NCI-H526 treated with DMSO at 0.1 percent for 48 hours (cell line): ENCODE measurements at places on chromosomes 6 and 20.

- no peak for DNase-seq
Observed at GRCh38 chr6:164230259-164230658, 815.7 kb downstream of the QKI start.

DNA sequence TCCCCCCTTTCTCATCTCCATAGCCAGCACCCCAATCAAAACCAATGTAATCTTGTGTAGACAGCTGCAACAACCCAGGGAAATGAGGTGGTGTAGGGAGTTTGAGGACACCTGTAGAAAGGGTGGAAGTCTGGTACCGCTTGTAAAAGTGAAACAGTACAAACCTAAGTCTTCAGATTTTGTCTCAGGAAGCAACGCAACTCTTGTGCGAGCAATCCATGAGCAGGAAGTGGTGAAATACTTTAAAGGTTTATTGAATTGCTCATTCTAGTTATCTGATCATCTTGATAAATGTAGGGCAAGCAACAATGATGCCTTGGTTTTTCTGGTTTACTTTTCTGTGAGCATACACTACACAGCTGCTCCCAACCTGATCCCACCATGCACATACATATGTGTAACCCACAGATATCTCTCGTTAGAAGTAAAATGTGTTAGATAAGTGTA is 71.1 kb upstream of the THEMIS start:
- no peak for DNase-seq

- DNase-seq: no peak
Observed at GRCh38 chr6:12090714-12091113, 78.6 kb downstream of the HIVEP1 start.

GRCh38 chr6:73030791-73031782 is 194.2 kb downstream of the KHDC1L start:
- no peak for DNase-seq

DNA sequence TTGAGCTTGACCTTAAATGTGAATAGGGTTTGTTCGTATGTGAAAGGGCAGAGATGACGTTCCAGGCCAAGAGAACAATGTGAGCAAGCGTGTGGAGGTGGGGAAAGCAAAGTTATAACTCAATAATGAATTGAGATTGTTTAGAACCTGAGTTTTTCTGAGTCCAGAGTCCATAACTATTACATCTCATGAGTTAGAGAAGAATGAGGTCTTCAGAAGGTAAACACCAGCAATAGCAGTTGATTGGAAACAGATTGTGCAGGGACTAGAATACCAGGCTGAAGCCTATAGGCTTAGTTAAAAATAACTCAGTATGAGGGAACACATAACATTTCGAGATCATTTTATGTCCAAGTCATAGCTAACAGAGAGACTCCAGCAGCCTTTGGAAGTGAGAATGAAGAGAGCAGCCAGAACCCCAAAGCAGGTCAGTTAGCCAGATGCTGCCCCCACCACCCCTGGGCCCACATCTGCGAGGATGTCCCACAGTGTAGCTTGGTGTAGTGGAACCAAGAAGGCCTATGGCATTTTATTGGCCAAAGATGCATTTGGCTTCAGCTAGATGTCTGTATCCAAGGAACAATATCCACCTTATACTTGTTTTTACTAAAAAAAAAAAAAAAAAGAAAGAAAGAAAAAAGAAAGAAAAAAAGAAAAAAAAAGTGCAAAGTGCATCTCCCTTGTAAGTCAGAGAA is 121.7 kb downstream of the TNFRSF21 start:
- no peak for DNase-seq

GRCh38 chr6:79064635-79065034 is 13.4 kb downstream of the PHIP start:
- no peak for DNase-seq

- DNase-seq: no peak
Observed at GRCh38 chr6:39865011-39865888, 69.0 kb downstream of the MOCS1 start.

DNA sequence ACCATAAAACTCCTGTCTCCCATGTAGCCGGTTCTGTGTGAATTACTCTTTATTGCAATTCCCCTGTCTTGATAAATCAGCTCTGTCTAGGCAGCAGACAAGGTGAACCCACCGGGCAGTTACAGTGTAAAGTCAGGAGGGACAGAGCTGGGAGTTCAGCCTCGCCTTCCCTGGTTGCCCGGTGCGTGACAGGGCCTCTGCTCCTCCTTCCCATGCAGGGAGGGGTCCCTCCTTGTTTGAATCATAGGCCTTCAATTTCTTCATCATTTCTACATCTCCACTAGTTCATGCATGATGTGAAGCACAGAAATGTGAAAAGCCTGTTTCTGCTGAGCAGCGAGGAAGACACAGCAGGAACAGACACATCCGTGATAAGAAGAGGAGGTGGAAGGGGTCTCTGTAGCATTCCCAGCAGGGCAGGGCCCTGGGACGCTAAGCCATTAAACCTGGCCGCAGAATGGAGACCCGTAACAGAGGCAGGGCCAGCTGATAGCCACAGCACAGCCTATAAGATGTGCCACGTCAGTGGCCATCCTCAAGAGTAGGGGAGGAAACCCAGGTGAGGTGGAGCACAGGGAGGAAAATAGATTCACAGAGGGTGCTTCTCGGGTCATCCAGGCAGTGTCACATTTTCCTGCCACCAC is 106.7 kb upstream of the CST7 start:
- DNase-seq: no peak
